ENCODE measurements at places on chromosomes 16 and 17. TPM values are rescaled to one million over a fixed set of nuclear protein-coding genes. Genes with fewer than 3 reads are reported as not detected.
A peak's percentile ranks its signal among the peaks of the same experiment; 100 is the strongest.

DNA sequence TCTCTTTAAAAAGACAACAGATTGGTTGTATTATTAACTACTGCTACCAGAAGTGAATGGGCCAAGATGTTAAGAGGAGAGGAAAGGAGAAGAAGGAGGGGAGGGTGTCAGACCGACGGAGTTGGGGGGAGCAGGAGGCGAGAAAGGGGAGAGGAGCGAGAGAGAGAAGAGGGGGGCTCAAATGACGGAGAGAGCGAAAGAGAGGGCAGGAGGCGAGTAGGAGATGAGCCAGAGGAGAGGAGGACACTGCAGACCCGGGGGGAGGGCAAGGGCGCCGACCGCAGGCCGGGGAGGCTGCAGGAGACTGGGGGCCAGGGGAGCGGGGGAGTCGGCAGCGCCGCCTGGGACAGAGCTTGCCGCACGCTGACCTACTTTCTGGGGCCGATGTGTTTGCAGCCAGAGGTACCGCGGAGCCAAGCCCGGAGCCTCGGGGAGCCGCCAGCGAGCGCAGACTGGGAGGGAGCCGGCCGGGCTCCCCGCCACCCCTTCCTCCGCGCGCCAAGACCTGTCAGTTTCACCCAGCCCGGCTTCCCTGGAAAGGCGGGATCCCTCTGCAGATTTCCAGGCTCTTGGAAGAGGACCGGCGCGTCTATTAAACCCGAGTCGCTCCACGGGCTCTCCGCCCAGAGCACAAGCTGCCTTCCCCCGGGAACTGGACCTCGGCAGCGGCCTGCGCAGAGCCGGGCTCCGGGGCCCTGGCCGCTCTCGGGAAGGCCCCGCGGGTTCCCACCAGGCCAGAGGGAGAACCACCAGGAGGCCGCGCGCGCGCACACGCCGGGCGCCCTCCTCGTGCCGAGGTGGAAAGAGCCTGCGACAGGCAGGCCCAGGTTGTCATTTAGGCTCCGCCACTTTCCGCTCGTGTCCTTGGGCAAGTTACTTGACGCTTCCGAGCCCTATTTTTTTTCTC, 74.6 kb downstream of the CMC2 start:
- DNase-seq = peak; percentile 50

DNA sequence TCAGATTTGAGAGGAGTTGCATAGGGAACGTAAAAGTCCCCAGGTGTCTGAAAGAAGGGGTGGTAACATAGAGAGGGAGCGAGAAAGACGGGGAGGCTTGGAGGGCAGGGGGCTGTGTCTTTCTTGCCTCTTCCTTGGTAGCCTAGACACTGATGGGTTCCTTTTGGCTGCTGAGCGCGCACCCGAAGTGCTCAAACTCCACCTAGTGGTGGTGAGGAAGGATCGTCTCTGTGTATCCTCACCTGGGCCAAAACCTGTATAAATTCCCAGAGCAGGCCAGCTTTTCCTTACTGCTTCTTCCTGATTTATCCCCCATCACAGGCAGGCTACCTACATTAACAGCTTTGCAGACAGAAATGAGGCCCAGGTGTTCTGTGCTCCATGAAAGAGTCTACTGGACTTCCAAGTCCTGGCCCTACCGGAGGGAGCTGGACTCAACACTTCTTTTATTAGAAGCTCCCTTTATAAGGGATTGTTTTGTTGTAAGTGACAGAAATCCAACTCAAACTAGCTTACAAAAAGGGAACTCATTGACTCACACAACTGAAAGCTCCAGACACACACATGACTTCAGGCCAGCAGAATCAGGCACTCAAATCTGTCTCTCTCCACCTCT, 5.5 kb upstream of the SLC25A35 start:
- peak; percentile 69 for DNase-seq

DNA sequence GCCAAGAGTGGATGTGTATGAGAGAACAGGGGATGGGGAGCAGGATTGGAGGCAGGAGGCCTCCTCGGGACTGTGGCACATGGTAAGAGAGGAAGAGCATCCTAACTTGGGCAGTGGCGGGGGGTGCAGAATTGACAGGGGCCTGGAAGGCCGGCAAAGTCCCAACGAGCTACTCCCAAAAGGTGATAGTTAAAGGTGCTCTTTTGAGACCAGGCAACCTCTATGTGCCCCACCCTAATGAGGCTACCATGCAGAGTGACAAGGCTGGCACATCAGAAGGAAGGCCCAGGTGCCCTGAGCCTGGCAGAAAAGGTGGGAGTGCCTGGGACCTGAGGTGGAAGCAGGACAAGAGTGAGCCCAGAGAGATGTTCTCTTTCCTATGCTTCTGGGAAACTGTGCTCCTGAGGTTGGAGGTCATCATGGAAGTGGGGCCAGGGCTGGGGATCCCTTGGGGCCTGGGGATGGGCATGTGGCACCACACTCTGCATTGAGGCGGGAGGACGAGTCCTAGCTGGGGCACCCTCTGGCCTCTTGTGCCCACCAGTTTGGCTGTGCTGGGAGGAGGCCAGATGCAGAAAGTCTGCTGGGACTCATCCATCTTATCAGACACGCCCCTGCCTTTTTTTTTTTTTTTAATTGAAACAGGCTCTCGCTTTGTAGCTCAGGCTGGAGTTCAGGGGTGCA, 5.9 kb downstream of the RAB11FIP4 start:
- no peak for DNase-seq

DNA sequence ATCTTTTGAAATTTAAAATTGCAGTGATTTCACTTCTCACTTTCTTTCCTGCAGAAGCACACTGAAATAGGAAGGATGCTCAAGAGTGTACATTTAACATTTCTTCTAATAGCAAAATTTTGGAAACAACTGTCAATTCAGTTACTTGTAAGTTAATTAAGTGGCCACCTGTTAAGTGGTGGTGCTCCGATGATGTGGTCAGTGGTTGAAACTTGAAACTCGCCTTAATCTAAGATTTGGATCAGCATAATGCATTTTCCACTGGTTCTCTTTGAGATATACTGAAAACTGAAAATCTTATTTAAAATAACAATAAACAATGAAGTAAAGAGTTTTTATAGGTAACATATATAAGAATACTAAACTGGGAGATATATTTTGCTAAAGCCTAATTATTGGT, 7.0 kb upstream of the MYH8 start:
- DNase-seq = no peak

GRCh38 chr16:70482624-70483023, 28.2 kb downstream of the FCSK start:
- peak; percentile 42 for DNase-seq

DNA sequence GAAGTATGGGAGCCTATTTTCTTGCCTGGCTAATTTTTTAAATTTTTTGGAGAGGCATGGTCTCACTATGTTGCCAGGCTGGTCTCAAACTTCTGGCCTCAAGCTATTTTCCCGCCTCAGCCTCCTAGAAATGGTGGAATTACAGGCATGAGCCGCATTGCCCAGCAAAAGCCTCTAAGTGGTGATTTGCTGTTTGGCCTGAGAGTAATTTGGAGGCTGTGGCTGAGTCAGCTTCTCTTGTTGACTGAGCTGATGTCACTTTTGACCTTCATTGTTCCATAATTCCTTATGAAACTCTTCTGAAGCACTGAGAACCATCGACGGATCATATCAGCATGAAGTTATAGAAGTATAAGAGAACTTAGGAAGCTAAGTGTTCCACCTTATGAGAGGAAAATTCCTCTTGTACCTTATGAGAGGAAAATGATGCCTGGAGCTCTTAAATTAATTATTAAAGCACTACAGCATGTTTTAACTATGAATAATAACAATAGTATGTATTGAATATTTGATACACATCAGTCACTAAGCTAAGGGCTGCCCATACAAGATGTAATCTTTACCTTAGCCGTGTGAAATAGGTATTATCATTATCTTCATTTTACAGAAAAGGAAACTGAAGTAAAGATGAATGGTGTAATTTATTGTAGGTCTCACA, 220.8 kb upstream of the MON1B start:
- DNase-seq = no peak

KRTAP2-3 gene
- total RNA-seq = 3.2 TPM

PIPOX gene
- 0.71 TPM for total RNA-seq

TMEM220 gene
- 0.32 TPM for total RNA-seq
